HCT116 (cell line): ENCODE measurements at places on chromosomes 16 and 17.

DNA sequence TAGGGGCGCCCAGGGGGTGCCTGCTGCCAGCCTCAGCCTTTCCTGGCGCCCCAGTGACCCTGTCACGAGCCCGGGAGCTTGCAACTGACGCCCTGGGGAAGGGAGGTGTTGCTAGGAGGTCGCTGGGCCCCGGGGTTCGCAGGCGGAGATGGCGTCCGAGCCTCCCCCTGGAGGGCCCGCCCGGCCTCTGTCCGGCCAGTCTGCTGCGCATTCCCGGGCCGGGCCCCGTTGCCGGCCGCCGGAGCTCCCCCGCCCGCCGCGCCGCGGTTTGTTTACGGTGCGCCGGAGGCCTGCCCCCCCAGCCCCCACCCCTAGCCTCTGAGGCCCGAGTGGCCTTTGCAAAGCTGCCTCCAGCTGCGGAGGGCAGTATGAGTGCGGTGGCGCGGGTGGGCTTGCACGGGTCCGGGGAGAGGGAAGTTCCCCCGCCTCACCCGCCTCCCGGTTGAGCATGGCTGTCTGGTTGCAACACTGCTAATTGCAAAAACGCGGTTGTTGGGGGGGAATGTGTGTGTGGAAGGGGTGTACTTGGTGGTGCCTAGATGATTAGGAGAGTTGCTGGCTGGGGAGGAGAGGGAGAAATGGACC lies 514 bp downstream of the THRA start:
- no peak for DNase-seq

DNA sequence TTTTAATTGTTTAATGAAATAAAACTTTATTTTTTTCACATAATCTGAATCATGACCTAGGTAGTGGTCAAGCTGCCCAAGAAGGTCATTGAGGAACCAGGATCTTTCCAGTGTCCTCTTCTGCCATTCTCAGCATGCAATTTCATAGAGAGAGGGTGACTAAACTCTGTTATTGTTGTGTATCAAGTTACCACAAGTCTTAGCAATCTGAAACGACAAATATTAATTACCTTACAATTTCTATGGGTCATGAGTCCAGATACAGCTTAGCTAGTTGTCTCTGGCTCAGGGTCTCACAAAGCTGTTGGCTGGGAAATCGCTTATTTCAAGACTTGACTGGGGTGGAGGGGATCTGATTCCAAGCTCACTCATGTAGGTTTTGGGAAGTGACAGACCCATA lies 37.6 kb downstream of the FTO start:
- DNase-seq, result no peak

- no peak for DNase-seq
Measured at GRCh38 chr16:23557779-23558702, 514 bp downstream of the UBFD1 start.

DNA sequence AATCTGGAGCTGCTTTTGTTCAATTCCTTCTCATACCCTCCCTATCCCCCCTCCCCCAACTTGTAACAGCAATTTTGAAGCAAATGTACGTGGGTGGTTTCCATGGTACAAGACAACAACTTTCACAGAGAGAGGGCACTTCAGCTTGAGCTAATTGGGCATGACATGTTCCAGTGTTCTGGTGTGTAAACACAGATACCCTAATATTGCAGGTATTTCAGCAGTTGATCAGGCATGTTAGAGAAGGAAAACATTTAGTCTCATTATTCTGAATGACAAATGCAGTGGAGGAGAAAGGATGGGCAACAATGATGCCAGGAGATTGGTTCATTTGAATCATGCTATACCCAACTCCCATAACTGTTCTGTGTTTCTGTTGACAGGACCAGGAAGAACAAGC lies 137.5 kb downstream of the TRIM37 start:
- DNase-seq, result no peak

GRCh38 chr17:55466671-55467070 lies 44.6 kb downstream of the SMIM36 start:
- DNase-seq, result no peak
